CD4-positive, alpha-beta T cell treated with Interleukin-15 for 4 hours (primary cell): ENCODE measurements at places on chromosomes 6 and 20.

GRCh38 chr6:42829561-42830092, 47.8 kb downstream of the BICRAL start:
- no peak for DNase-seq

DNA sequence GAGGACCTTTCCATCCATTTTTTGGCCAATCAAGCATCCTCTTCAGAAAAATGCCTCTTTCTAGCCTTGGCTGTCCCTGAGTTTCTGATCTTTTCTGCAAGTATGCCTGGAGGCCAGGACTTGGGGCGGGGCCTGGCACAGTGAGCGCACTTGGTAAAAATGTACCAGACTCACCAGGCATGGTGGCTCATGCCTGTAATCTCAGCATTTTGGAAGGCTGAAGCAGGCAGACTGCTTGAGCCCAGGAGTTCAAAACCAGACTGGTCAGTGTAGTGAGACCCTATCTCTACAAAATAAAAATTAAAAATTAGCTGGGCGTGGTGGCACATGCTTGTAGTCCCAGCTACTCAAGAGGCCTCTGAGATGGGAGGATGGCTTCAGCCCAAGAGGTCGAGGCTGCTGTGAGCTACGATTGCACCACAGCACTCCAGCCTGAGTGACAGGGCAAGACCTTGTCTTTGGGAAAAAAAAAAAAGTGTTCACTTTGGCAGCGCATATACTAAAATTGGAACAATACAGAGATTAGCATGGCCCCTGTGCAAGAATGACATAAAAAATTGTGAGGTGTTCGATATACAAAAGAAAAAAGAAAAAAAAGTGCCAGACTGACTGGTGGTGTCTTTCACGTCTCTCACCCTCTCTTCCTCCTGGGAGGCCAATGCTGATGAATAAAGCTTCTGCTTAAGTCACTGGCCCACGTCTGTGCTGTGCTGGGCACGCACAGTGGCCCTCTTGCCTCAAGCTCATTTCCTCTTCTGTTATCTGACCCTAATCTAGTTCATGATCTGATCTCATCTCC, 18.1 kb upstream of the SLC9A8 start:
- DNase-seq, result peak; percentile 19

DNA sequence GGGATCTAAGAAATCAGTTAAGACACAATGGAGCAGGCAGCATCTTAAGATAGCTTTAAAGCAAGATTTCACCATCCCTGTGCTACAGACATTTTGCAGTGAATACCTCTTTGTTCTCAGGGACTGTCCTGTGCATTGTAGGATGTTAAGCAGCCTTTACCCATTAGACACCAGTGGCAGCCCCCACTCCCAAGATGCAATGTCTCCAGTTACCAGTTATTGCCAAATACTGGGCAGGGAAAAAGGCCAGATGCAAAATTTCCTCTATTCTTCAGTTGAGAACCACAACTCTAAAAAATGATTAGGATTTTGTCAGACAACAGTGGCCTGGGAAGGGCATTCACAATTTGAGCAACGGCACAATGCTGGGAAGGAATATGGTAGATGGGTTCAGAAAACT, 6.1 kb downstream of the FBXO5 start:
- DNase-seq, result no peak

DNA sequence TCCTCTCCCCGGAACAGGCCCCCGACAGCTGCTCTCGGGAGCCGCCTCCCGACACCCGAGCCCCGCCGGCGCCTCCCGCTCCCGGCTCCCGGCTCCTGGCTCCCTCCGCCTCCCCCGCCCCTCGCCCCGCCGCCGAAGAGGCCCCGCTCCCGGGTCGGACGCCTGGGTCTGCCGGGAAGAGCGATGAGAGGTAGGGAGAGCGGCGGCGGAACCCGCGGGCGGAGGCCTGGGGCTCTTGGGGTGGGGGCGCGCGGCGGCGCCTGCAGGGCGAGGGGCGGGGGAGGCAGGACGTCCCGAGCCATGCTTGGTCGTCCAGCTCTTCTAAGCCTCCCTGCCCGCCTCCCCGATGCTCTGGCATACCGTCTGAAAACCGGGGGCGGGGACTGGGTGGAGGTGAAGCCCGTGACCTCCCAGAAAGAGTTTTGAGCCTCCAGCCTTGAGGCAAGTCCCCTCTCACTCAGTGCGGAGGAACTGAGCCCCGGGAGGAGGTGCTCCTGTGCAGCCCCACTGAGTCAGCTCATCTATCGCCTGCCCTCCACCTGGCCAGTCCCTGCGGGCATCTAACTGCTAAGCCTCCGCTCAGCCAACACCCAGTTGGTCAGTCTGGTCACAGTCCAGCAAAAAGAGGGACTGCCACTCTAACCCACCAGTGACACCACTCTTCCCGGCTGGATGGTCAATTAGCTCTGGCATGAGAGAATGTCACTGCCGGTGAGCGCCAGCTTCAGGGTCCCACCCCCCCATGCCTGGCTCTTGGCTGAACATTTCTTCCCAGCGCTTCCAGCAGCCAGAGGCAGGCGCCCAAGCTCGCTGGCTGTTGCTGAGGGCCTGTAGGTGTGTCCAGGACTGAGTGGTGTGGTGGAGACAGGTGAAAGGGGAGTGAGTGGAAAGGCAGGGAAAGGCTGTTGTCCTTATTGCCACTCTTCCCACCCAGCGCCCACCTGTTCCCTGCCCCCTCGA, 482 bp downstream of the DDR1 start:
- peak; percentile 20 for DNase-seq

DNA sequence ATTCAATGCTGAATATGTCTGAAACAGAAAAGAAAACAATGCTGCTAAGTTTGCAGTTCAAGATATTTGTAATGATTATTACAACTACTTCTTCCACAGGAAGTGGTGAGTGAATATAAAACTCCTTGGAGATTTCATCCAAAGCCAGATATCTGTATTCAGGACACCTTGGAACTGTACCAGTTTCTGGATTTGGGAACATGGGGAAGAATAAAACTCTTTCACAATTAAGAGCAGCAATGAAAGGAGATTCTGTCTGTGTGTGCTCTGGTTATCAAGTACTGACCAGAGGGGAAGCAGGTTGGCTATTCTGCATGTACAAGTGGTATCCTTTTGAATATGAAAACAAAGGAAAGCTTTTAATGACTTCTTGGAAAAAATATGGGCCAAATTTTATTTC, 21.1 kb downstream of the ELOVL2 start:
- no peak for DNase-seq

DNA sequence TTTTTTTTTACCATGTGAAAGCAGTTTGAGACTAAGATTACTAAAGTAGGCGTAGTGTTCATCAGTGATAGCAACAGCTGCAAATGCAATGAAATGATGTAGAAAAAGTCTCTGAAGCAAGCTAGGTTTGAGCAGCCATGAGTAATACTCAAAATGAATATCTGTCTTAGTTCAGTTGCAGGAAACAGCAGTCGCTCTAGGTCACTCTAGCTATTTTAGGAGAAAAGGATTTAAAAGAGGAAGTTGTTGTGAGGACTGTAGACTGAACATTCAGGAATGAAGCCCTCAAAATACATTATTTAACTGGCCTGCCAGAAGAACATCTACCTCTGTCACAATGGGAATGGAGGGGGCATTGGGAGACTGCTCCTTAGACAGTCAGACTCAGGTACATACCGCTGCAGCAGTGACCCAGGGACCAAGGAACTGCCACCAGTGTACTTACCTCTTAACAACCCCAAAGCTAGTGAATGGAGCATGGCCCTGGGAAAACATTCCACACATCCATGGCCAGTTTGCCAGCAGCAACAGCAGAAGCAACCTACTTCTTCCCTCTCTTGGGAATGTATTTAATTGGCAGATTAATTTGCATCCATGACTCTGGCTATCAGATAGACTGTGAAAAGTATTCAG, 243.0 kb upstream of the KHDRBS2 start:
- DNase-seq, result no peak

DNA sequence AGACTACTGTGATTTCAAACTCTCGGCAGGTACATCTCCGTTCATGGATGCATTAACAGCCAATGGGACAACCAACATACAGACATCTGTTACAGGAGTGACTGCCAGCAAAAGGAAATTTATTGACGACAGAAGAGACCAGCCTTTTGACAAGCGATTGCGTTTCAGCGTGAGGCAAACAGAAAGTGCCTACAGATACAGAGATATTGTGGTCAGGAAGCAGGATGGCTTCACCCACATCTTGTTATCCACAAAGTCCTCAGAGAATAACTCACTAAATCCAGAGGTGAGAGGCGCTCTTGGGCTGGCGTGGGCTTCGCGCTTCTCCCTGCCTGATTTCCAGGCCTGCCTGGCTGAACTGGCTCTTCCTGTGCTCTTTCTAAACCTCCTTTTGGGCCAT, 68.4 kb downstream of the RPP40 start:
- DNase-seq, result no peak

DNA sequence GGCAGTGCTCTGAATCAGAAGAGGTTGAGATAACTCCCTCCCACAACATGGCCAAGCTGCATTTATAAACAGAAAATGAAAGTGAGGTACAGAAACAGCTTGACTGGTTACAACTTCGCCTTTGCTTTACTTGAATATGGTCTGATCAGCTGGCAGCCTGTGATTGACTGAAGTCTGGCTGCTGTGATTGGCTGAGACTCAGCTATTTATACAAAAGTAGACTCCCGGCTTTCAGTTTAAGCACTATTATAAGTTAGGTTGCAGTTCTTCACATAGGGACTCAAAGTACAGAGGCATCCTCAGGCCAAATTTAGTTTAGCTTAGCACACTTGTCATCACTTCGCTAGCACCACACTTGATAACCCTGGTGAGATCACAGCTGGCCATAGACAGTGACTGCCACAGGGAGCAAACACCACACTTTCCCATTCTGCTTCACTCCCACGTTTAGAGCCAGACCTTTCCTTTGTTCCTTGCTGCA, 362.6 kb downstream of the EPM2A start:
- DNase-seq, result peak; percentile 43

GRCh38 chr6:121309768-121310469, 24.4 kb downstream of the TBC1D32 start:
- no peak for DNase-seq

DNA sequence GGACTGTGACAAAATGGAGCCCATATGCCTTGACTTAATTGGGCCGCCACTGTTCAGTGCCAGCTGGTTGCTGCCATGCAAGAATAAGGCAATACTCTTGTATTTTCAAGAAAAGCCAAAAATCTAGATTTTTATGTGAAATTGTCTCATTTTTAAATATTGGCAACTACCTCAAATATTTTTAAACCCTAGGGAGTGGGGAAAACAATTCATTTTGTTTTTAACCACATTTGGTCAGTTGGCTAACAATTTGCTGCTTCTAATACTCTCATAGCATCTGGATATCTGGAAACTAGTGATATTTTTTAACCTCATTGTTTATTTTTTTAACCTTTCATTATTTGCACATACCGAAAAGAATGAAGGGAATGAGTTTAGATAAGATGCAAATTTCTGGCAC, 91.0 kb downstream of the EYA2 start:
- DNase-seq, result no peak

DNA sequence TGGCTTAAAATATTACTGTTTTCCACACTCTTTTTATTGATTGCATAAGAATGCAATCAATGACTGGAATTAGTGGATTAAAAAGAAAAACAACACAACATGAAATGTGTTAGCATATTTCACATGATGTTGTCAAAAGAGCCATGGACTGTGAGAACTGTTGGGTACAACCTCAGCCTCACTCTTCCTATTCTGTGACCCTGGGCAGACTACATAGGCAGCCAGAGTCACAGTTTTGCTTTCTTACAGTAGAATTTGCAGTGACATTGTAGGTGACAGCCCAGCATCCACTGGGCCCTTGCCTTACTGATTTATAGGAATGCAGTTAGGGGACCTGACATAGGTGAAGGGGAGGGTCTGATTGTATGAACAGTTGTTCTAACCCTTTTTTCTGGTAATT, 471.4 kb upstream of the SLC35B3 start:
- no peak for DNase-seq

DNA sequence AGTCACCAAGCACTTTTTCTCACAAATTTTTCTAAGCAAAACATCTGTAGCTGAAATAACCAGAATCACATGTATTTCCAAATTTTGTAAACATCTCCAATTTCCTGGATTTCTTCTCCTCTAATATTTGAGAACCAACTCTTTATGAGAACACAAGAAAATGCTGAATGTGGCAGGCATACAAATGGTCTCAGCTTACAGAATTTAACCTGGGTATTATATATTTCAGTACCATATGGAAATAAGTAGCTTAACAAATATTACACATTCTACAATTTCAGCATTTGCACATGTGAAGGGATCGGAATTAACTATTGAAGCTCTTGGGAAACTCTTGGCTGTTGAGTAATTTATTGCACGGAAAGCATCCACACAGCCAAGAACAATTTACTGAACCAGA, 92.5 kb downstream of the TBXT start:
- DNase-seq, result no peak

DNA sequence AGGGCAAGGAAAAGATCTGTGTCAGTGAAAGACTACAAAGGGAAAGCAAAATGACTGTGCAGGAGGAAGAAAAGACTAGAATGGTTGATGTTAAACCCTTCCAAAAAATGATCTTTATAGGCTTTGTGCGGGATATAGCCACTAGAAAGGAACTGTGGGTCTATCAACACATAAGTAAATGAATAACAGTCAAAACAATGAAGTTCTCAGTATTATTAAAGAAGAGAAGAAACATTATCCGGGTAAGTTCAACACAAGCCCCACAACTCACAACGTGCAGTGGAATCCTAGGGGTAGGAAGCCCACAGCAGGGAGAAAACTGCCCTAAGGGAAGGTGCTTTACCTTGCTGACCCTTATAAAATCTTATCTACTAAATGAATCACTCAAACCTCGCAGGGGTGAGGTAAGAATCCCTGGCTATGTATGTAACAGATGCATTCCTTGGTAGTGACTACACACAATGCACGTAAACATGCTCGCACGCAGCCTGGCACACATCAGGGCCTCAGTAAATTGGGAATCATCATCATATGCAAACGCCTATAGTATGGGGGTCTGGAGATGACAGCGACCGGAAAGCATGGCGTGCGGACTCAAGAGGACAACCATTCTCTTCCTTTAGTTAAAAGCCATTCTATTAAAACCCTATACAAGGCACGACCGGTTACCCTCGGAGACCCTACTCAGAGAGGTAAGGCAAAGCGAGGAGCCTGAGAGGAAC, 11.3 kb downstream of the TFAP2A start:
- DNase-seq, result no peak

- DNase-seq, result no peak
Observed at GRCh38 chr6:38773338-38773737, 58.2 kb downstream of the DNAH8 start.

DNA sequence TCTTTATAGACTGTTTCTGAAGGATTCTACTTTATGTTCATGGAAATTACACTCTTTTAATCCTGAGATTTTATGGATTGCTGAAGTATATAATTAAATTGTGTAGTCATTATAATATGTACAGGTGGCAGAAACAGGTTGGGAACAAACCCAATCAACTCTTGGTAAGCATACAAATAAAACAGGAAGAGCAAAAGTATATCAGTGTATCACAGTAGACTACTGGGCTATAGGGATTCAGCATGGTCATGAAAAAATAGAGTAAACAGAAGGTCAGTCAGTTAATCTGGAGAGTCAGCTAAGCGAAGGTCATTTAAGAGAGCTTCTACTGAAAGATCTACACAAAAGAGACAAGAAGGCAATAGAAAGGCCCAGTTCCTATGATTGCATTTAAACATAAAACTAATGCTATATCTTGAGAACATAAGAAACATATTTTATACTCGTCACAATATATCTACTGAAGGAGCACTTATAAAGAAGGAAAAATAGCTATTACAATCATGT, 178.9 kb upstream of the ECI2 start:
- no peak for DNase-seq

- DNase-seq, result no peak
Observed at GRCh38 chr6:126010040-126010439, 23.7 kb downstream of the TRMT11 start.
